Smooth muscle cell of the umbilical artery (primary cell): ENCODE measurements at places on chromosomes 13 and 19. TPM values are rescaled to one million over a fixed set of nuclear protein-coding genes. Genes with fewer than 3 reads are reported as not detected.

CDX2 gene
- not detected in 2 replicates for total RNA-seq

PRR19 gene
- 0.37 TPM in 1 of 2 replicates, not detected in the other for total RNA-seq

SIGLEC12 gene
- total RNA-seq, result not detected in 2 replicates

PABPC3 gene
- under 0.01 and 0.32 TPM in 2 replicates for total RNA-seq

FXYD3 gene
- not detected in 2 replicates for total RNA-seq

CACNG8 gene
- total RNA-seq, result 0.23 and 0.59 TPM in 2 replicates

PRTN3 gene
- not detected in 2 replicates for total RNA-seq

SRRM5 gene
- 0.05 TPM in 1 of 2 replicates, not detected in the other for total RNA-seq

FFAR2 gene
- not detected in 2 replicates for total RNA-seq

FAM32A gene
- 86.4 and 87.3 TPM in 2 replicates for total RNA-seq

BRCA2 gene
- total RNA-seq, result 2.4 and 6.0 TPM in 2 replicates

ZNF136 gene
- 7.1 and 8.9 TPM in 2 replicates for total RNA-seq

RFX1 gene
- total RNA-seq, result 2.7 and 7.1 TPM in 2 replicates

ZNF865 gene
- total RNA-seq, result 2.1 and 3.3 TPM in 2 replicates

MEIS3 gene
- total RNA-seq, result 46.6 and 51.7 TPM in 2 replicates

FFAR1 gene
- not detected in 2 replicates for total RNA-seq

VMAC gene
- 3.5 and 5.0 TPM in 2 replicates for total RNA-seq

ANKRD10 gene
- total RNA-seq, result 52.8 and 72.2 TPM in 2 replicates

ZNF579 gene
- 3.9 and 6.5 TPM in 2 replicates for total RNA-seq

NCCRP1 gene
- not detected in 2 replicates for total RNA-seq

ICAM1 gene
- 23.2 and 26.8 TPM in 2 replicates for total RNA-seq

PKN1 gene
- total RNA-seq, result 123 and 166 TPM in 2 replicates
